ENCODE measurements at places on chromosomes 2 and 18.

DNA sequence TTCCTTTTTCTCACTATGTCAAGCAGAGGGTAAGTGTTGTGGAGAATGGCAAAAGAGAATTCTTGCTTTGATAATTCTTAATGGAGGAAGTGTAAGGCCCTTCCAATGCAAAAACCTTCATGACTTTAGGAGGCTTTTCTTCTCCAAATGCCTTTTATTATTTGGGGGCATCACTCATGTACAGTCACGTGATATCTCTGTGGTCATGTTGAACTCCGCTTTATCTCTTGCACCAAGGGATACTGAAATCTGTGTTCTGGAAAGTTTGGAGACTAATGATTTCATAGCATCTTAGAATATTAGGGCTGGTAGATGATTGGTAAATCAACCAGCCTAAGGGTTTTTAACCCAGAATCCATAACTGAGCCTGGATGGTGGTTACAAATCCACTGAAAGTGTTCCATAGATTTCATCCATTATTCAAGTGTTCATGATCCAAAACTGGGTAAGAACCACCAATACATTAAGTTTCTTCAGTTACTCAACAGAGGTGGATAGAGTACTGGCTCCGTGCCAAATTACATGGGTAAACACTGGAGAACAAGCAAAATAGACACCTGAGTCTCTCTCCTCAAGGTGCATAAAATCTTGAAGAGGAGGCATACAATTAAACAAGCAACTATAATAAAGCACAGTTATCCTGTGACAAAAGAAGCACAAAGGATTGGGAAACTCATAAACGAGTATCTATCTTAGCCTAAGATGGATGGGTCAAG is 169.6 kb upstream of the EPHA4 start:
- DNase-seq = no peak

DNA sequence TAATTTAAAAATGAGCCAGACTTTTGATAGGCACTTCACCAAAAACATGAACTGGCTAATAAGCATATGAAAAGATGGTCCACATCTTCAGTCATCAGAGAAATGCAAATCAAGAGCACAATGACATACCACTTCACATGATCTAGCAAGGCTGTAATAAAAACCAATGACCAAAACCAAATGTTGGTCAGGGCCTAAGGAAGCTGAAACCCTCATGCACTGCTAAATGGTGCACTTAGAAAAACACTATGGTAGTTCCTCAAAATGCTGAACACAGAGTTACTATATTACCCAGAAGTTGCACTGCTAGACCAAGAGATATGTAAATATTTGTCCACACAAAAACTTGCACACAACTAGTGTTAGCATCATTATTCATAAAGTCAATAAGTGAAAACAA is 504.9 kb upstream of the SOX11 start:
- DNase-seq = no peak

GRCh38 chr2:54396798-54397197 is 59.3 kb upstream of the SPTBN1 start:
- DNase-seq = no peak

GRCh38 chr2:197339496-197340220 is 29.1 kb upstream of the ANKRD44 start:
- DNase-seq = no peak

GRCh38 chr2:24793761-24794435 is 673 bp downstream of the CENPO start:
- no peak for DNase-seq

- no peak for DNase-seq
These were observed 193.6 kb downstream of the MIB1 start for GRCh38 chr18:21933931-21934765.

- no peak for DNase-seq
These were observed 13.3 kb downstream of the RIF1 start for GRCh38 chr2:151422917-151423439.

DNA sequence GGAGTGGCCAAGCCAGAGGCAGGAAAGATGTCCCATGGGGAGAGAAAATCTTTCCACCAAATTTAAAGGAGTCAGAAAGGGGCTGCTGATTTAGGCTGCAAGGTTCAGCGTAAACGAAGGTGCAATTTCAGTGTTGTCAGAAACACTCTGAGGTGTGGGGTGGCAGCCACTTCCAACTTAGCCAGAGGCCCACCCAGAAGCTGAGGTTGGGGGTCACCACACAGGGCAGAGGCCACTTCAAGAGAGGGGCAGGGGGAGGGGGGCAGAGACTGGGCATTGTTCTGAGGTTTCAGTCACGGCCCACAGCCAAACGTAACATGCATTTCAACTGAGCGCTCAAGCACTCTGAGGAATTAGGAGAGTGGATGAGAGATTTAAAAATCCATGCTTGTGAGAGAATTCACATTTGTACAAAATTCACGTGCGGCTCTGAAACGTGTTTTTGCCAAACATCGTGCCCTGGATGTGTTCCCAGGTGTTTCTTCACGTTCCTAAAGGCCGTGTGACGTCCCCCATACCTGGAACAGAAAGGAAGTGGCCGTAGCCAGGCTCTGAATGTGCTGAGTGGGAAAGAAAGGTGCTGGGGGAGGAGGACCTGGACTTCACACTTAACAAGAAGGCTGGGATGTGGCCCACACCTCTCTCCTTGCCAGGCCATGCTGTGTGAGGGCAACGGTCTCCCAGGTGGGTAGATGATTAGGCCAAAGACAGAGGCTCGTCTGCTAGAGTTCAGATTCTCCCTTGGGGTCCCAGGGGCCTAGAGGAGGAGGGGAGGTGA is 19.5 kb upstream of the BOK start:
- no peak for DNase-seq

DNA sequence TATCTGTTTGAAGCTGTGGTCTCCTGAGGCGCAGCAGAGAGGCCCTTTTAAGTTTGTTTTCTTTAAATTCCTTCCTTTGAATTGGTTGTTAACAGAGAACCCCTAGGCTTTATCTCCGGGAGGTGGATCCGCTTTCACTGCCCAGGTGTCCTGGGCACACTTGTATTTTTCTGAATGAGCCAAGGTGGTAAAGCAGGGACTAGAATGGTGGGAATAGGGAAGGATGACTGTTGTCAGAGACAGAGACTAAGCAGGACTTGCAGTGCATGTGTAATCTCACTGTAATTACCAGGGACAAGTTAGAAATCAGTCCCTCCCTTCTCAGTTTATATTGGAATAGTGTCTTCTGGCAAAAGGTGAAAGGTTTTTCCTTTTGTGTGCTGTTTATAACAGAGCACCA is 72.8 kb downstream of the PHLPP1 start:
- no peak for DNase-seq

GRCh38 chr2:200247494-200247893 is 59.0 kb upstream of the SPATS2L start:
- no peak for DNase-seq

- DNase-seq = no peak
These were observed 54.7 kb downstream of the NEDD4L start for GRCh38 chr18:58098706-58099105.

GRCh38 chr2:241818943-241819270 is 9.9 kb downstream of the NEU4 start:
- DNase-seq = no peak

GRCh38 chr18:62339106-62339988 is 14.2 kb downstream of the TNFRSF11A start:
- no peak for DNase-seq

- no peak for DNase-seq
These were observed 24.8 kb downstream of the MAP3K2 start for GRCh38 chr2:127362971-127363370.

GRCh38 chr18:57294547-57294946 is 57.8 kb upstream of the ST8SIA3 start:
- no peak for DNase-seq

- no peak for DNase-seq
These were observed 240.0 kb downstream of the RND3 start for GRCh38 chr2:150247481-150247880.

GRCh38 chr2:160227293-160227915 is 27.3 kb upstream of the ITGB6 start:
- DNase-seq = no peak

- no peak for DNase-seq
These were observed 342.0 kb upstream of the DLGAP1 start for GRCh38 chr18:4797002-4797685.

GRCh38 chr2:206255003-206255402 is 19.5 kb upstream of the ZDBF2 start:
- no peak for DNase-seq

DNA sequence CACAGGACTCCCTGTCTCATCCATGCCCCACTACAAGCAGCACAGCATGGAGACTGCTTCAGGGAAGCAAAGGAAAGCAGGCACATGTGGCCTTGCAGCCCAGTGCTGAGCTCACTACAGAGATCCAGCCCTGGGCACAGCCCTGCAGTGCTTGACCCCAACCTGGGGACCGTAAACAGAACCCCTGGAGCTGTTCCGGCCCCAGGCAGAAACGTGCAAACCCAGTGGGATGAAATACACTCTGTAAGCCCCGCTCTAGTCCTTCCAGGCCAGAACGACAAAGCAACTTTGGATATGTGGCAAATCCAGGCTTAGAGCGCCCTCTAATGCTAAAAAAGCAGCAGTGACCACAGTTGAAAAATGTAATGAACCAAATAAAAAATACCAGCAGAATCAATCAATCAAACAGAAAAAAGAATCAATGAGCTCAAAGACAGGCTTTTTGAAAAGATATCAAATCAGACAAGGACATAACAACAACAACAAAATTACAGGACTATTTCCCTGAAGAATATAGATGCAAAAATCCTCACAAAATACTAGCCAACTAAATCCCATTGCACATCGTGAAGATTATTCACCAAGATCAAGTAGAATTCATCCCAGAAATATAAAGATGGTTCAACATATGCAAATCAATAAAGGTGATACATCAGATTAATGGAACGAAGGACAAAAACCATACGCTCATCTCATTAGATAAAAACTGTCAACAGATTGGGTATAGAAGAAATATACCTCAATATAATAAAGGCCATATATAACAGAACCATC is 45.6 kb downstream of the ZNF519 start:
- DNase-seq = no peak

DNA sequence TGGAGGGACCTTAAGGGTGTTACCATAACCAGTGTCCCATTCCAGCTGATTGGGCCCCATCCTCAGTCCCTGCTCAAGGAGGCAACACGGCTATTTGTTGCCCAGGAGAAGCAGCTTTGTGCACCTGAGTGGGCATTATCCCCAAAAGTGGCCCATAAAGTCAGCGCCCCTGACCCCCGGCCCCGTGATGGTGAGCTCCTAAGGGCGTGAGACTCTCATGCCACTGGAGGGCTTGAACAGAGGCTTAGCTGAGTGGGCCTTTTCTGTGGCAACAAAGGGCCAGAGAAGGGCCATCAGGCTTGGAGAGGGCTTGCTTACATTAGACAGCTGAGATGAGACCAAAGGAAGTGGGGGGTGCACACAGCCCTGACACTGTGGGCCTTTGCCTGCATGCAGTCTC is 99.2 kb upstream of the RAB6C start:
- no peak for DNase-seq

DNA sequence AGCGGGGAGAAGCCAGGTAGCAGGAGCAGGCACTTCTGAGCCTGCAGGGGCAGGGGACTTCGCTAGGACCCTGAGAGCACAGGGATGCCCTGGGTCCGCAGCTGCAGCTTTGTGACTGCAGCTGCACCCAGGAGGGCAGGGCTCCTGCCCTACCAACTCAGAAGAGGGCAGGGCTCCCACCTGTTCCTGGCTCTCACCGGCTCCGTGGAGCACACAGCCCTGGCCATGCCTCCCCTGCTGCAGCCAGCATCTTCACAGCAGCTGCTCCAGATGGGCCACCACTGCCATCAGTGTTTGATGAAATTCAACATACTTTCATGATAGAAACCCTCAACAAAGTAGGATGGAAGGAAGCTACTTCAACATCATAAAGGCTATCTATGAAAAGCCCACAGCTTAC is 92.7 kb downstream of the FAM210A start:
- DNase-seq = no peak

- DNase-seq = no peak
These were observed 146.8 kb downstream of the SATB2 start for GRCh38 chr2:199310771-199311585.

GRCh38 chr2:100614455-100615000 is 51.7 kb downstream of the PDCL3 start:
- no peak for DNase-seq

- DNase-seq = peak; percentile 45
These were observed 972 bp downstream of the IL1R1 start for GRCh38 chr2:102143450-102143985.

- DNase-seq = peak; percentile 24
These were observed 71.0 kb downstream of the ARL4C start for GRCh38 chr2:234425639-234426603.

DNA sequence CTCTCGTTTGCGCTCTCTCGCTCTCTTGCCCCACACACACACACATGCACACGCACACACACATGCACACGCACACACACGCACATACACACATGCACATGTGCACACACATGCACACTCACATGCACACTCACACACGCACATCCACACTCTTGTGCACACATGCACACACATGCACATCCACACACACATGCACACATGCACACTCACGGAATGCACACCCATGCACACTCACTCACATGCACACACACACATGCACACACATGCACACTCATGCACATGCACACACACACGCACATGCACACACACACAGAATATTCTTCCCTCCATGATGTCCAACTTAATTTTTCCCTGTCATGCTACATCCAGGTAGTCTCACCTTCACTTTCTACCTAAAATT is 360.1 kb downstream of the DCC start:
- DNase-seq = no peak
